ENCODE measurements at places on chromosomes 7 and 10.

- no peak for DNase-seq
These were observed 236.5 kb downstream of the SKAP2 start for GRCh38 chr7:26627891-26628341.

DNA sequence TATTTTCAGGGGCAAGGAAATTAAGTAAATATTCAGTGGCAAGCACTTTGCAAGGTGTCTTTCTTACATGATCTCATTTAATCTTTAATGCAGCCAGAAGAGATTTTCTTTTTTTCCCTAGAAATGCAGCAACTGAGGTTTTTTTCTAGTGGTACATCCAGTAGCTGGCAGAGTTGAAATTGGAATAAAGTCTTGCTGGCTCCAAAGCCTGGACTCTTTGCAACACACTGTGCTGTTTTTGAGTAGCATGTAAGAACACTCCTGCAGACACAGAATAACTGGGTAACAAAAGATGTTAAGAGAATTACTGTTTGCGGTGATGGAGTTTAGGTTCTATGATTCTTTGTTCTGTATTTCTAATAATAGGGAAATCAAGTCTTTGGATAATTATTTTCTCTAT, 123.6 kb downstream of the PON1 start:
- DNase-seq, result no peak

DNA sequence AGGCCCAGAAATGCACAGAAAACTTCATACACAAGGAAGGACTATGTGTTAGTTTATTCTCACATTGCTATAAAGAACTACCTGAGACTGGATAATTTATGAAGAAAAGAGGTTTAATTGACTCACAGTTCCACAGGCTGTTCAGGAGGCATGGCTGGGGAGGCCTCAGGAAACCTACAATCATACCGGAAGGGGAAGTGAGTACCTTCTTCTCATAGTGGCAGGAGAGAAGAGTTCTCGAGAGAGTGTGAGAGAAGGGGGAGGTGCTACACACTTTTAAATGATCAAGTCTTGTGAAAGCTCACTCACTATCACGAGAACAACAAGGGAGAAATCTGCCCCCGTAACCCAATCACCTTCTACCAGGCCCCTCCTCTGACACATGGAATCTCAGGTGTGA, 16.8 kb upstream of the RAMP3 start:
- DNase-seq, result no peak

GRCh38 chr7:107049971-107050532, 5.5 kb downstream of the PRKAR2B start:
- no peak for DNase-seq

GRCh38 chr7:71630516-71630915, 498.6 kb downstream of the GALNT17 start:
- no peak for DNase-seq

- DNase-seq, result no peak
These were observed 8.4 kb upstream of the R3HCC1L start for GRCh38 chr10:98125940-98126631.

DNA sequence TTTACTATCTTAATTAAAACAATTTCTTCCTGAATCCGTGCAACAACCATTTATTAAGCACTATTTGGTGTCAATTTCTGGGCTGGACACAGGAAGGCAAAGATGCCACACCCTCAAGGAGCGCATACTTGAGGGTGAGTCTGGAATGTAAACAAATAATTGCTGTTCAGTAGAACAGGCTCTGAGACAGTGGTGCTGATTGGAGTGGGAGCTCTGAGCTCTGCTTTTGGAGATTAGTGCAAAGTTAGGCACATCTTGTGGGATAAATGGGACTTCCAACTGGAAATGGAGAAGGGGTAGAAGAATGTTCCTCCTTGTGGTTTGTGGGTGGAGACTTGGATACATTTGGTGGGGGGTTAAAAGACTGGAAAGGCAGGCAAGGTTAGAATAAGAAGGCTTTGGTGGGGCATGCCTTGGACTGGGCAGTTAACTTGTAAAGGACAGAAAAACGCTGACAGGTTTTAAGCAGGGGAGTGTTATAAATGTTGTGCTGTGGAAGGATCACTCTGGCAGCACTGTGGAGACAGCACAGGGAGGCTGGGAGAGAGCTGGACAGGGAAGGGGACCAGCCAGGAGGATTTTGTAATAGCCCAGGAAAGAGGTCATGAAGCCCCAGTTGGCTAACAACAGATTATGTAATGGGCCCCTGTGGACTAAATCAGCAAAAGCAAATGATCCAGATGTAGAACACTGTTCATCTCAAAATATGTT, 80.7 kb downstream of the ZNF365 start:
- no peak for DNase-seq

DNA sequence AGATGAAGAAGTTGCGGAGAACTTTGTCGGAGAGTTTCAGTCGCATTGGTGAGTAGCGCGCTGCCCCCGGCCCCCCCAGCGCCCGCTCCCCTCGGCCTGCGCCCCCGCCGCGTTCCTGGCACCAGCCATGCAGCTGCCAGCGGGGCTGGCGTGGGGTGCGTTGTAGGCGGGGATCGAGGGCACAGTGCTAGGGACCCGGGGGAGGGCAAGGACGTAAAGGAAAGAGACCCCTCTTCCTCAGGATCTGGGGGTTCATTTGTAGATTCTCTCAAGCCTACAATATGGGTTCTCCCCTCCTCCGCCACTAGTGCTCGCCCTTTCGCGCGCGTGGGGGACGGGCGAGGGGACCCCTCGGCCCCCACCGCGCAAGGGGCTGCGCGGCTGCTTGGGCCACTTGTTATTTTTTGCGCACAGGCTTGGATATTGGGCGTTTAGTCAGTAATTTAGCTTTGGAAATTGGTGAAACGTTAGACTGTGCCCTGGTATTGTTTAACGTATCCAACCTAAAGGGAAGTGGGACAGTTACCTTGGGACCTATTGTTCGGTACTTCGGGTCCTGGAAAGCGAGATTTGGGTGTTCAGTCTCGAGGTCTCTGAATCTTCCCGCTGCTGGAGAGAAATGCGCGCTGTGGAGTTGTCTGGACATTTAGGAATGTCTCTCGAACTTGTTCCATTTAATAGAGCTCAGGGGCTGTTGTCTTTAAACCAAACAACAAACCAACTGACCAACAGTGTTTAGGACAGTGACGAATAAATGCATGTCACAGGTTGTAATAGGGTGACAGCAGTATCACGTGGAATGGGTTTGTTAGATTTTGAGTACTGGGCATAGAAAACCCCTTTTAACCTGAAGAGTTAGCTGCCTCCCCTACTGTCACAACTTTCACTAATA, 796 bp downstream of the CDK14 start:
- DNase-seq, result no peak

DNA sequence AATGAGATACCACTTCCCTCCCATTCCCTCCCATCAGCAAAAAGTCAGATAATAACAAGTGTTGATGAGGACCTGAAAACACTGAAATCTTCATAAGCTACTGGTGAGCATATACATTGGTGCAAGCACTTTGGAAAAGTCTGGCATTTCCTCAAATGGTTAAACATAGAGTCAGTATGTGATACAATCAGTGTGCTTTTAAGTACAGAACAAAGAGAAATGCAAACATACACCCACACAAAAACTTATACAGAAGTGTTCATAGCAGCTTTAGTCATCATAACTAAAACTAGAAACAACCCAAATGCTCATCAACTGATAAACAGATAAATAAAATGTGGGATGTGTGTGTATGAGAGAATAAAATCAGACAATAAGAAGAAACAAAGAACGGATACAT, 261.9 kb downstream of the ELMO1 start:
- DNase-seq, result no peak

- no peak for DNase-seq
These were observed 110.6 kb downstream of the KCNMA1 start for GRCh38 chr10:77526868-77527617.

GRCh38 chr7:101108961-101109360, 17.9 kb upstream of the SERPINE1 start:
- no peak for DNase-seq

DNA sequence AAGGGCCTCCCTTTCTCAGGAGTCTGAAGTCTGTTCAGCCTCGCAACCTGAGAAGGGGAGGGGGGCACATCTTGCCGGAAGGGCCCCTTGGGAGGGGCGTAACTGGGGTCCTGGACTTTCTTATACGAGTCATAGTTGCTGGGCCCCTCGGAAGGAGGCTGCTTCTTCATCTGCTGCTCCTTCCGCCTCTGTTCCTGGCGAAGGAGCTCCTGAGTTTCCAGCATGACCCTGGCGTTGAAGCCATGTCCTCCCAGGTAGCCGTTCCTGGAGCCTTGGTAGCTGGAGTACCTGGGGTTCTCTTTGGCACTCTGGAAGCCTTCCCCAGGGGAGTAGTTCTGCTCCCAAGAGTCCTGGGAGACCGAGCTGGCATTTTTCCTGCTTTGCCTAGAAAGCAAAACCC, 703.9 kb downstream of the PARD3 start:
- no peak for DNase-seq

DNA sequence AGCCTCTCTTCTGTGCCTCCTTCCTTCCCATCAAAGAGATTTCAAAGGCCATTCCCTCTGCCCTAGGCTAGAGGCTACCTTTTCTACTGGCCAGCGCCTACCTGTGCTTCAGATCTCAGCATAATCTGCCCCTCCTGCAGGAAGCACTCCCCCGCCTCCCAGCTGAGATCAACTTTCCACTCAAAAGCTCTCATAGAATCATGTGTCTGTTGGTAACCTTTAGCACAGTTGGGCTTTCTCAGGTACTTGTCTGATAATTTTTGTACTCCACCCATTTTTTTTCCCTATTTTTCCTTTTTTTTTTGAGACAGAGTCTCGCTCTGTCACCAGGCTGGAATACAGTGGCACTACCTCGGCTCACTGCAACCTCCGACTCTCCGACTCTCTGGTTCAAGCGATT, 231.0 kb upstream of the PRSS58 start:
- no peak for DNase-seq

DNA sequence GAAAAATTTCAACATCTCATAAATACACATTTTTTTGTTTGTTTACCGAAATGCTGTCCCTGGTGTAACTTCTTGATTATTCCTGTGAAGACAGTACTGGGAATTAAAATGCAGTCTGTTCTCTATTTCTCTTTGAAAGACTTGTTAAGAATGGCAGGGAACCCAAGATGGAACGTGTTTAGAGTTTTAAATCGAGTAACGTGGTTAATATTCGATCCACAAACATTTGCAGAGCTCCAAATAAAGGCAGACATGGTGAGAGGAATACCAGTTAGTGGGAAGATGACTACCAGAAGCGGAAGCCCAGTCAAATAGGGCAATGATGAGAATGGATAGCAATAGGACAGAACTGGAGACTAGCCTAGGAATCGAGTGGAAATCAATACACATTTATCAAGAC, 6.7 kb downstream of the PON3 start:
- DNase-seq, result no peak

DNA sequence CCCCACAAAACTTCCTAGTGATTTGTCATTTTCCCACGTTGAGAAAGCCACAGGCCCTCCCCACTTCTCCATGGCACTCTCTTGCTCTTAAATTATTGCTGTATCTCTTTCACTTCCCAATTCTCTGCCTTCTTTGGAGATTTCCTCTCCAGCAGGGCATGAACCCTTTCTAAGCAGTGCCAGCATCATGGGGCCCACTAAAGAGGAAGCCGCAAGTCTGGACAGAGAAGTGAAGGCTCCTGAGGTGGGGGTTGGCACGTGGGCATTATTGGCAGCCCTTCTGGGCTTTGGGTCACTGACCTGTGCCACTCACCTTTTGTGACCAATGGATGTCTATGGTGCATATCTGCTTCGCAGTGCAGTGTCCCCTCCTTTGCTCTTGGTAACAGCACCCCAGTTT, 97.7 kb upstream of the TCF7L2 start:
- peak; percentile 16 for DNase-seq

- DNase-seq, result peak; percentile 11
These were observed 5.8 kb downstream of the GNB2 start for GRCh38 chr7:100679129-100679926.

DNA sequence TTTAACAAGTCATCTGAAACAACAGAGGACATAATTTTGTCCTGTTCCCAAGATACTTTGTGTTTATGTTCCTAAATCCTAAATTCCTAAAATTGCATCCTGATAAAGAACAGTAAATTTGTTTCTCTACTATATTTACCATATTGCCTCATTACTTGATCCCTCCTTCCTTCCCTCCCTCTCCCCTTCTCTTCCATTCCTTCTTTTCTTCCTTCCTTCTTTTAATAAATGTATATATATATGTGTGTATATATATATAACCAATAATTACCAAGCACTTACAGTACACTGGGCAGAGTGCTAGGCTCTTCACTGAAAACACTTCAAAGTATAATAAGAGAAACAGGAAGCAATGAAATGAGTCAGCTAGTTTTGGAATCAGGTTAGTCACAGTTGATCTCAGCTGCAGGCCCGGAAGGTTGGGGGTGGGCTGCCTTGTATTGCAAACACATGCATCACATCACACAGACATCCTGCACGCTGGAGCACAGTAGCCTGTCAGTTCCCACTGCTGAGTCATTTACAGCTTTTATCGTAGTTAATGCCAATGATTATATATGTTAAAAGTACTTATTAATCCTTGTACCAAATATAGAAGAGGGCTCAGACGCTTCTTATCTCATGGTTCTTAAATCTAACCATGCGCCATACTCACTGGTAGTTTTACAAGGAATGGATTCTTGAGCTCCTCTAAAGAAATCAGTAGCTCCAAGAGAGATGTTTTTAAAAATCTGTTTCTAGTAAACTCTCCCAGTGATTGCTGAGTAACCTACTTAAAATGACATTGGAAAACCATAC, 551.7 kb downstream of the GRM8 start:
- peak; percentile 16 for DNase-seq

- peak; percentile 40 for DNase-seq
These were observed 31.0 kb downstream of the GET4 start for GRCh38 chr7:907158-907980.

- DNase-seq, result no peak
These were observed 230.9 kb downstream of the ZEB1 start for GRCh38 chr10:31549896-31550295.

- no peak for DNase-seq
These were observed 68.2 kb downstream of the TFEC start for GRCh38 chr7:115962340-115962739.

DNA sequence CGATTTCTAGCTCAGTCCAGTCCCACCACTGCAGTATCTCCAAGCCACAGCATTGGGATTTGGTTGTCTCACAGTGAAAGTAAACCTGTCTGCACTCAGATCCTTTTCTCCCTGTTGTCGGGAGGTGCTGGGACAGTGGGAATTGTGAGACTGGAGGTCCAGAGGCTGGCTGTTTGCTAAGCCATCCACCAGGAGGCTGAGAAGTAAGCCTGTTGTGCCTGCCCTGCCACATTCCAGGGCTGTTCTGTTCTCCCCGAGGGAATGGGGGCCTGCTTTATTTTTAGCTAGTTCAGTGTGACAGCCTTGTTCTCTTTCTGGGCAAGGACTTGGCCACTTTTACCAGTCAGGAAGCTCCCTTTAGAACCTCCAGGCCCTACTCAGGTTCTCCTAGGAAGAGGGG, 54.9 kb downstream of the HK1 start:
- DNase-seq, result no peak

GRCh38 chr10:70978181-70978580, 89.8 kb upstream of the PCBD1 start:
- no peak for DNase-seq

DNA sequence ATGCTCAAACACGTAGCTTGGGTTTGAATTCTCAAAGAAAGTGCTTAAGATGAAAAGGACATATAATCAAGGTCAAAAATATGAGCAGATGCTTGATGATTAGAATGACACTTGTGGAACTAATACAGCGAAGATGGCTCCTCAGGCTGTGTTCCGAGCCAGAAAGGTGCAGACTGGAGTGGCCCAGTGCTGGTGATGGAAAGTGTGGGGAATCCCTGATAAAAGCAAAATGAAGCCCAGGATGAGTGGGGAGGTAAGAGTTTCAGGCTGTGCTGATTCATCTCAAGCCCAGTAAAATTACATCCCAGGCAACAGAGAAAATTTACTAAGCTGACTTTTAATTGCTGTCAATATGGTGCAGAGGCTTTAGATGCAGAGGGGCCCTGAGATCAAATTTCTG, 77.8 kb upstream of the IKZF1 start:
- no peak for DNase-seq
